Activated naive CD8-positive, alpha-beta T cell treated with anti-CD3 and anti-CD28 coated beads, Interleukin-2, amount 50 U/mL, for 24 hours (primary cell): ENCODE measurements at places on chromosomes 3 and 15.

GRCh38 chr3:114234745-114235144 is 2.6 kb downstream of the ZNF80 start:
- DNase-seq = no peak

DNA sequence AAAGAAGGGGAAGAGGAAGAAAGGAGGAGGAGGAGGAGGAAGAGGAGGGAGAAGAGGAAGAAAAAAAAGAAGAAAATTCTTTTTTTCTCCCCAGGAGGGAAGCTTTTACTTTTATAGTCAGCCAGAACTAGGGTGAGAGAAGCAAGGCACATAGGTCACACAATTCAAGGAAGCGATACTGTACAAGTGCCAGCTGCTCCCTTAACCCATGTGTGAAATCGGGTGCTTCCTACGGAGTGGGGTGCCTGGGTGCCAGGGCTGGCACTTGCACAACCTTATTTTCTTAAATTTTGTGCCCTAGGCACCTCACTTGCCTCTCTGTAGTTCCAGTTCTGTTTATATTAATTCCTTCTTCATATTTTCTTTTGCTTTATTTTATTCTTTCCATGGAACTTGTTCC is 150.4 kb downstream of the LIPC start:
- no peak for DNase-seq

GRCh38 chr3:122004107-122004506 is 17.9 kb downstream of the ILDR1 start:
- no peak for DNase-seq

GRCh38 chr3:71582612-71583565 is 639 bp downstream of the FOXP1 start:
- peak; percentile 81 for DNase-seq

DNA sequence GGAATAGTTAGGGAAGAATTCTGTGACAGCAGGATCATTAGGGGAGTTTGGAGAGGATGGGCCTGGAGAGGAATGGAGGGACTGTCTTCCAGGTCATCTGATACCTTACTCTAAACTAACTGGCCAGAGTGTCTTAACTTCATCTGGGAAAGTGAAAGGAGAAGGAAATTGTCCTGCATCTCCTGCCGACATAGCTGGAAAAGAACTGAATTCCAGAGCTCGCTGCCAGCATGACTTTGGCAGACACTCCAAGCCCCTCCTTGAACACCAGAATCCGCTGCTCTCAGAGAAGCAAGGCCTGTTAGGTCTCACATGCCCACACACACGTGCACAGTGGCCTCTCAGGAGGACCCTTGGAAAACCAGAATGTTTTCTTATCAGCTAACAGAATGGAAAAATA is 10.5 kb downstream of the ABI3BP start:
- no peak for DNase-seq
